Fibroblast of mammary gland (primary cell): ENCODE measurements at places on chromosomes 11 and 22.

DNA sequence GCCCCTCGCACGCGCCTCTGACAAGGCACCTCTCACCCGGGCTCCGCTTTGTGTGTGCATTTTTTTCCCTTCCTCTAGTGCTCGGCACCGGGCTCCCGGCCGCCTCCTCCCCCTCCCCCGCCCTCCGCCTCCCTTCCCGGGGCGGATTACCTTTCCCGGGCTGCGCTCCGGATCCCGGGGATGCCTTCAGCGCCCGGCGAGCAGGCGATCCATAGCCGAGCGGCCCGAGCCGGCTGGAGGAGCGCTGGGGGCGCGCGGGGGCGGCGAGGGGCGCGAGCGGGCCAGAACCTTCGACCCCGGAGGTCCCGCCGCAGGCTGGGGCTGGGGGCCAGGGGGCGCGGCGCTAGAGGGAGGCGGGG, 282 bp downstream of the MPPED2 start:
- DNase-seq: no peak

- no peak for DNase-seq
Measured at GRCh38 chr11:122645847-122646246, 9.7 kb upstream of the UBASH3B start.

DNA sequence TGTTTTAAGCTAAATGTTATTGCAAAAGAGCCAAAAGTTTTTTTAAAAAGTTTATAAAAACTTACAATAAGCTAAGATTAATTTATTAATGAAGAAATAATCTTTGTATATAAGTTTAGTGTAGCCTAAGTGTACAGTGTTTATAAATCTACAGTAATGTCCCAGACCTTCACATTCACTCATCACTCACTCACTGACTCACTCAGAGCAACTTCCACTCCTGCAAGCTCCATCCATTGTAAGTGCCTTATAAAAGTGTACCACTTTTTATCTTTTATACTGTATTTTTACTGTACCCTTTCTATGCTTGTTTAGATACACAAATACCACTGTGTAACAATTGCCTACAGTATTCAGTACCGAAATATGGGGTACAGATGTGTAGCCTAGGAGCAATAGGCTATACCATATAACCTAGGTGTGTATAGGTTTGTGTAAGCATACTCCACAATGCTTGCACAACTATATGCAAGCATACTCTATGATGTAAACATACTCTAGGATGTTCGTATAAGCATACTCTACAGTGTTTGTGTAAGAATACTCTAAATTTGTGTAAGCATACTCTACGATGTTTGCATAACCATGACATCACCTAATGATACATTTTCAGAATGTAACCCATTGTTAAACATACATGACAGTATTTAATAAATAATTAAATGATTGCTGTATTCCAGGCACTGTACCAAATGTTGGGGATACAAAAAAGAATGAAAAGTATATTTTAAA, 953.0 kb downstream of the KCNA4 start:
- no peak for DNase-seq

- no peak for DNase-seq
Measured at GRCh38 chr22:25883482-25884033, 141.6 kb downstream of the MYO18B start.

GRCh38 chr22:36352803-36353507, 34.8 kb downstream of the MYH9 start:
- peak; percentile 91 for DNase-seq
